ENCODE measurements at places on chromosomes 5 and 9. TPM values are rescaled to one million over a fixed set of nuclear protein-coding genes. Genes with fewer than 3 reads are reported as not detected.
A peak's percentile ranks its signal among the peaks of the same experiment; 100 is the strongest.

DNA sequence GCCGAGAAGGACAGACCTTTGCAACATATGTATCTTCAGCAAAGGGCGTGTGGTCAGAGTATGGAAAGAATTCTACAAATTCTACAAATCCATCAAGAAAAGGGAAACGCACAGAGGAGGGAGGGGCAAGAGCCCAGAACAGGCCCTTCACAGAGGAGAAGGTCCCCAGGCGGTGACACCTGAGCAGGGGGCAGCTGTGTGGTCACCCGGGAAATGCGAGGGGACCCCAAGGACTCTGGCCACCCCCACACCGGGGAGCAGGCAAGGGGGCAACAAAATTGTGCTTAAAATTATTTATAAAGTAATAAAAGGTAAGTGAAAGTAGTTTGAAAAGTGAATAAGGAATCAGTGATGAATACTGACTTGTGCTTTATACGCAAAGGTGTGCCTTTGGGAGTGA is 17.6 kb downstream of the NACC2 start:
- DNase-seq, result no peak

DNA sequence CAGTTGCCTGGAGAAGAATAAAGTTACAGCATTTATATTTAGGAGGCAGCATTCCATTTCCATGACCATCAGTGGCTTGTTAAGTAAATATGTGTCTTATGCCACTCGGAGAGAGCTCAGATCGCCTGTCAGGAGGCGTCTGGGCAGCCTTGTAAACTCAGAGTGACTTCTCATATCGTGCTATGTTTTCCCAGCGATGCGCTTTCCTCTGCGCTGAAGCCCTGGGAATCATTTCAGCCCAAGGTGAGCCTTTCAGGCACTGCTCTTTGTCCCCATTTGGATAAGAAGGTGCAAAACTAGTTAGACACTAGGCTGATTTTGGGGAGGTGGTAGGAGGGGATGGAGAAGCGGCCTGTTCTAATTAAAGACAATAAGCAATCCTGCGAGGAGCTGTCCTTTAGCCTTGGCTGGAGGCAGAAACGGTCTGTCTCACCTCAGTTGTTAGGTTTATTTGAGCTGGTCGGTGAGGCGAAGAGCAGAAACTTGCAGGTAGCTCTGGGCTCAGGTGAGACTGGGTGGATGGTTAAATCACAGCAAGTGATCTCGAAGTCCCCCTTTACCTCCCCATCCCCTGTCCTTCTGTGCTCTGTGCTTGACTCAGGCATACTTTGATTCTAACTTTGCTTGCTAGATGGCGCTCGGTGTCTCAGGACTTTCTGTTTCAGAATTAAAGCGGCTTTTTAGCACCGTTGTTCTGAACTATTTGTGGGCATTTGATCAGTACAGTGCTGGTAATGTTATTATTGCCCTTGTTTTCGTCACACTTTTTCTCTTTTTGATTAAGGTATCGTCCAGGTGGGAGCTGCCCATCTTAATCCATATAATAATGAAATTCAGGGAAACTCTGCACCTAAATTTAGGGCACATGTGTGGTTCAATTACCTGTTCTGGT is 24.6 kb downstream of the NR2F1 start:
- DNase-seq, result peak; percentile 38

- peak; percentile 40 for DNase-seq
These were observed at the start of gene NEURL1B for GRCh38 chr5:172640822-172641358. Gene NEURL1B, plus strand, starts transcription at chr5:172641263. Its CDS starts 144 bp downstream, at chr5:172641407.

DNA sequence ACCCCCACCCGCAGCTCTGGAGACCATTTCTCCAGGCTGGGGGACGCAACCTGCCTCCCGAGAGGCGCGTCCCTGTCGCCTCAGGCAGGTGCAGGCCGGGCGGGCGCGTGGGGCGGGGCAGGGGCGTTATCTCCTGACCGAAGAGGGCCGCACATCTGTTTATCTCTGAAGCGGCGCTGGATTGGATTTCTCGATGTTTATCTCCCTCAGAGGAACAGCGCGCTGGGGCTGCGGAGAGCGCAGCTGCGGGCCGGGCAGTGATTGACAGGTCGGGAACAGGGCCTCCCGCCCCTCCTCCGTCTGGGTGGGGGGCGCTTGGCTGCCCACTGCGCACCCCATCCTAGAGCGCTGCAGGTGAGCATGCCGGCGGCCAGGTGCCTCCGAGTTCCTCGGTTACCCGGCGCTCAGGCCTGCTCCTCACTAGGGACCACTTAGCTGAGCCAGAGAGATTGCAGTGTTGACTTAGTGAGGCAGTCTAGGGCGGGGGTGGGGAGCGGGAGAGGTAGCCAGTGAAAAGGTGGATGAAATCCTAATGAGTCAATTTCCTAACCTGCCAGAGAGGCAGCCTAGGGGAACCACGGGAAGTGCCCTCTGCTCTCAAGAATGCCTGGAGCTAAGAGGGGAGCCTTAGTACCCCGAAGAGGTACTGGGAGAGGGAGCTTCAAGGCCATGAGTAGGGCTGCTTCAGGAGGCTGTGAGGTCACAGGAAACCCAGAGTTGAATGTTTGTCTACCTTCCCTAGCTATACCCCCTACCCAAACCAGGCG is 39.6 kb upstream of the TIFAB start:
- DNase-seq, result peak; percentile 93

DNA sequence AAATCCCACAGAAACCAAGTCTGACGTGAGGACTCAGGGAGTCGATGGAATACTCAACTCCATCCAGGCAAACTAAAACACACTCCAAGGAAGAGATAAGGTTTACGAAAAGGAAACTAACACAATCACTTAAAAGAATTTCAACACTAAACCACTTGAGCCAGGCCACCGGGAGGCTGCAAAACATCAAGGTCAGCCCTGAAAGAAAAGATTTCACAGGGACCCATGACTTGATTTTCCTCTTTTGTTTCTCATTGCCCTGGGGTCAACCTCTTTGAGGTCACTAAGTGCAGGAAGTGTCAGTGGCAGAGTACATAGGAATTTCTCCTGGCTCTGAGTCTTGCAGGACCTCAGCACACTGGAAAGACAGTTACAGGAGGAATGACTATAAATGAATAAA is 77.8 kb upstream of the TARS1 start:
- DNase-seq, result no peak

GRCh38 chr5:122297587-122298298 is 14.3 kb upstream of the SNCAIP start:
- no peak for DNase-seq

- peak; percentile 51 for DNase-seq
These were observed 98.7 kb upstream of the IFNE start for GRCh38 chr9:21580636-21581378.

GRCh38 chr5:90334741-90335140 is 74.8 kb downstream of the CETN3 start:
- DNase-seq, result no peak

DNA sequence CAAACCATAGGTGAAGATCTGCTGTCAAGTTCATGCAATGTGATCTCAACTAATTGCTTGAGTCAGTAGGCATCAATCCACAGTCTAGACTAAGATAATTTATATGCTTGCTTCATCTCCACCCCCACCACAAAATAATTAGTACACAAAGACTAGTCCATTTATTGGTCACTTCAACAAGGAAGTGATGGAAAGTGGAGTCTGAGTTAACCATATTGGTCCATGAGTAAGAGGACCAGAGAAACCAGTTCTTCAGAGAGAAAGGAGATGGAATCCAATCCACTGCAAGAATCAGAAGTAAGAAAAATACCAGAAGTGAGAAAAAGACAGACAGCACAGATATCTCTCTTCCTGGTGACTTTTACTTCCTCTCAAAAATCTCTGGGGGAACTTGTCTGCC is 366.5 kb downstream of the CHSY3 start:
- peak; percentile 76 for DNase-seq

- DNase-seq, result no peak
These were observed 195.6 kb upstream of the RAI14 start for GRCh38 chr5:34460496-34460895.

- peak; percentile 51 for DNase-seq
These were observed 61.4 kb upstream of the SRP19 start for GRCh38 chr5:112799661-112800060.

DNA sequence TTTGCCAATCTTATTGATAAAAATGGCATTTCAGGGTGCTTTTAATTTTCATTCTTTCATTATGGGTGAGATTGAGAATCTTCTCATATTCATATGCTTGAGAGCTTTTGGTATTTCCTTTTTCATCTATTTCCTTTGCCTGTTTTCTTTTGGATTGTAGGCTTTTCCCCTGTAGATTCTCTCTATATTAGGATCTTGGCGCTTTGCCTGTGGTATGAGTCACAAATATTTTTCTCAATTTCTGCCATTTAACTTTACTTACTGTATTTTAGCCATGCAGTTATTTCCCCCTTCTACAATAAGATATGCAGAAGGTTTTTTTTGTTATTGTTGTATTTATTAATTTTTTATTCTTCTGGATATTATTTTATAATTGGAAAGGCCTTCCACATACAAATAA is 21.5 kb upstream of the KLF9 start:
- DNase-seq, result peak; percentile 52

DNA sequence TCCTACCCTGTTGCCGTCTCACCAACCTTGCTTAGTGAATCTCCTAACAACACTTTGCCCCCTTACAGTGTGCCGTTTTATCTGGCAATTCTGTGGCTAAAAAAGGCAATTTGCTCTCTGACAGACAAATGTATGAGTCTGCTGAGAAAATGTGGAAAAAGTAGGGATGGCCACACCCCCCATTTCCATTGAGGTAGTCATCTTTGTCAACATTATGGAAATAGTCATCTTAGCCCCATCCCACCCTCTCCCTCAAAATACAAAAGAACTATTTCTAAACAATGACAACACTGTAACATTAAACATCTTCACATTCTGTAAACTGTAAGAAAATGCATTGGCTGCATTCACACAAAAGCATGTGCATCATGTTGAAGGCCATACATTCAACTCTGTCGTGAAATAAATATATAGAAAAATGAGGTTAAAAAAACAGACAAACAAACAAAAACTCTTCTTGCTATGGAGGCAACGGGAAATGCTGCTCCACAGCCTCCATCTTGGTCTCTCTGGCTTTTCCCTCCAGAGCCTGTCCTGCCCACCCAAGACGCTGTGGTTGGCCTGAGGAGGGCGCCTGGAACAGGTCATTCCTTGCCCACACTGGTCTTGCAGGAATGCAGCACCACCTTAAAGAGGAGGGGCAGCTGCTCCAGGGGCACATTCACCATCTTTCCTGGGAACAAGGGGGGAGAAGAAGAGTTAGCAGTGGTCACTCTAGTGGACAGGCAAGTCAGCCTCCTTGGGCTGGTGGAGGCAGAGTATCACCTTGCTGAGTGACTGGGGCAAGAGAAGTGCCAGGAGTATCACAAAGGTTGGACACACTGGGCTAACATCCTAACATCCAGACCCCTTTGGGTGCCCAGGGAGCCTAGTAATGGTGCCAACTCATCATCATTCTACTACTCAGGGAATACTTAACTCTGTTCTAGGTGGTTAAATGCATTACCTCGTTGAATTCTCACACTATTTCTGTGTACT is 15.2 kb upstream of the NR5A1 start:
- DNase-seq, result no peak

DNA sequence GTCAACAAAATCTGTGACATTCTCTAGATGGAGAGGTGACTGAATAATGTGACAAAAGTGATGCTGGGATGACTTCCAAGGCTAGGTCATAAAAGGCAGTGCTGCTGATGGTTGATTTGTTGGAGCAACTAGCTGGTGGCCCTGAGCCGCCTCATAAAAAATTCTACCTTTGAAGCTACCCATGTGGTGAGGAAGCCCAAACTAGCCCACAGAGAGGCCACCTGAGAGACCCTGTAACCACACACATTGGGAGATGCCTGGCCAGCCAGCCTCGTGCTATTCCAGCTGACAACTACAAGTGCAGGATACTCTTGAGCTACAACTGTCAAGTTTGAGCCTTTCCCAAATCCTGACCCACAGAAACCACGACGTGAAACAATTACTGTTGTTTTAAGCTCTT is 22.7 kb downstream of the CLTA start:
- DNase-seq, result no peak

DNA sequence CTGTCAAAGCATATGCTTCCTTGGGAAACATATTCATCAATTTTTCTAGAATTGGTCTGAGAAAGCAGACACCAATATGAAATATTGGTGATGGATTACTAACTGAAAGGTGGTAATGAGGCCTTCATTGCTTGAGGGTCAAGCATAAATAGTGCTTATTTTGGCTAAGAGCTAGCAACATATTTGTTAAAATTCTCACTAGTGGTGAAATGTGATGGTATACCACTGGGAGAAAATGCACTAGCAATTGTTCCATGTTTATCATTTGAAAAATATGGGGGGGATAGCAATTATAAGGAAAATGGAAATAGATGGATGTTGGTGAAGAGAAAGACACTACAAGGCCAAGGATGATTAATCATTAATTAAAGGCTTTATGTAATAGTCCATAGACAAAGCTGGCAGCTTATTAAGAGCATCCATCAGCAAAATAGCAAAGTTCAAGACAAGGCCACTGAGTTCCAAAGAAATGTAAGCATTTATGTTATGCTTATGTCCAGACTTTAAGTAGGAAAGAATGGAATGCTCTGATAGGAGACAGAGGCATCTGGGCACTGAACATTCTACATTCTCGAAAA is 253.7 kb upstream of the PRDM9 start:
- DNase-seq, result no peak

DNA sequence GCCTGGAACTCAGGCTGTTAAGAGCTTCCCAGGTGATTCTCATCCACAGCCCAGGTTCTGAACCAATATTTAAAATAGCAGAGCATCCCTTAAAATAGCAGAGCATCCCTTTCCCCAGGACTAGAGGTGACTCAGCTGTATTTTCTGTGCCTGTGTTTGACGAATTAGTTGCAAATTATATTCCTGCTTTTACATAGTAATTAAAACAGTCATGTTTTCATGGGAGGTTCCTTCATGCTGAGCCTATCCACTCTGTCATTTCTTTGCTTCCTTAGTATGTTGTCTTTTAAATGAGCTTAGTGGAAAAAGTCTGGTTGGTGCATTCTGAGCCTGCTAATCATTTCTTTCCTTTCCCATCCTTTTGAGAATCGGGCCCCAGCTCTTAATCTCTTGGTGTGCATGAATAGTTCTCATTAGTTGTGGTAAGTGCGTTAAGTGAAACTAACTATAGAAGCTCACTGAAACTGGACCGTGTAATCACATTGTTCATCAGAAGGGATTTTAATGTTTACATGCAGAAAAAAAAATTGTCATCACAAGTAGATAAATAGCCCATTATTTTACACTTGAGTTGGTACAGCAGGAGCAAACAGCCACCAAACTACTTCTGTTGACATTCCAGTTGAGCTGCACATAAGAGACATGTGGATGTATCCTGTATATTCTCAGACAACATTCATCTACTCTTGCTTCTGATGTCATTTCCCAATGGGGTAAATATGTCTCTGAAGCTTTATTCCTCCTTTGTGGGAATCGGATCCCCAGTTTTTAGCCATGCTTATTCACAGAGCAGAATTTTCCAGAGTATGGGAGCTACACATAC is 596.9 kb upstream of the WWC1 start:
- no peak for DNase-seq

GRCh38 chr5:157473383-157474320 is 13.6 kb downstream of the NIPAL4 start:
- no peak for DNase-seq

CNTFR gene
- not detected for total RNA-seq

DROSHA gene
- total RNA-seq, result 30.8 TPM

SLC45A2 gene
- total RNA-seq, result not detected

QRFP gene
- not detected for total RNA-seq

SEMA6A gene
- total RNA-seq, result 0.53 TPM

SLC34A1 gene
- not detected for total RNA-seq

PCDHB4 gene
- 0.13 TPM for total RNA-seq

CDH9 gene
- not detected for total RNA-seq

DAB2IP gene
- 8.4 TPM for total RNA-seq

PLEKHG4B gene
- total RNA-seq, result not detected
